ENCODE measurements at places on chromosomes 12 and 14.

DNA sequence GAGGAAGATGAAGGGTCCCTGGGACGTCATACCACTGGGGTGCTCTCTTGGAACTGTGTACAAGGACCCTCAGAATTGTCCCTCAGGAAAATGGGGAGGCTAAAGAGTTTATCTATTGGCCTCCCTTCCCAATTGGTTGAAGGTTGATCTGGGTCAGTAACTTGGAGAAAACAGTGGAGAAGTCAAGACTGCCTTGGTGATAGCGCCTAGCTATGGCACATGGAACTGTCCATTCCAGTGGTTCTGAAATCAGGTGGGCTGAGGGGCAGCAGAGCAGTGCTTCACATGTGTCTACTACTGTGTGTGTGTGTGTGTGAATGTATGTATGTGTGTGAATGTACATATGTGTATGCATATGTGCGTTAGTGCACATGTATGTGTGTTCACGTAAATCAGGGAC is 316.1 kb downstream of the AACS start:
- no peak for DNase-seq

DNA sequence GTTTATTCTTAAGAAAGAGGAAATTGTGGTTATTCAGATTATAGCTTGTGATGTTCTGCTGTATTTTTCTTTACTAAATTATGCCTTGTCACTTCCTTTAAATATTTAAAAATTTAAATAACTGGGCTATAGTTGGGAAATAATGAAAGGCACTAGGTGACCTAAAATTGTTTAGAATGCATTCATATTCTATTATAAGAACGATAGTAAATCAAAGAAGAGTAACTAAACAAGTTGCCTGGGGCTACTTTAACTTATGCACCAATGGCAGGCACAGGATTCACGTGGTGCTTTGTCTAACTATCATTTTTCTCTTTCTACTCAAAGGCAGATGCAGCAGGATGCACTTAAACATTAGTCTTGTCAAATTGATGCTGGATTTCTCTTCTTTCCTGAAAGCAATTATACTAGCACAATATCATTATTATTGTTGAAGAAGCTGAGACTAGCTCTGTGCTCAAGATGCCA is 190.7 kb upstream of the PPFIA2 start:
- DNase-seq: no peak

- DNase-seq: no peak
Measured at GRCh38 chr14:76829650-76830421, 3.6 kb downstream of the LRRC74A start.

- no peak for DNase-seq
Measured at GRCh38 chr12:109304485-109304884, 4.6 kb downstream of the FOXN4 start.

- no peak for DNase-seq
Measured at GRCh38 chr12:12975322-12976077, 23.5 kb upstream of the GPRC5D start.

- no peak for DNase-seq
Measured at GRCh38 chr14:56004786-56005185, 113.4 kb upstream of the PELI2 start.

DNA sequence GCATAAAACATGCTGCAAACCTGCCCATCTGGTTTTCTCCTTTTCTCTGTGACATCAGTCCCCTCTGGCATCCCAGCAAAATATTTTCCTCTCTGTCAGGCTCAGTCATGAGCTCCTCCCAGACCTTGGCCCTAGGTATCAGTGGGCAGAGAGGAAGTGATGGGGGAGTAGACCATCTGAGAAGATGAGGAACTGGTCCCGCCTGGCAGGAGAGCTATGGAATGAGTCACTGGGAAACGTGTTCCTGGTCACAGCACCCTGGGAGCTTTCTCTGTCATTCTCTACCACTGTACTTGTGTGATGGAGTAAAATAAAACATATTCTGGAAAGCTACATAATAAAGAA is 5.0 kb upstream of the SRSF9 start:
- no peak for DNase-seq

GRCh38 chr14:99996951-99997571 is 68.2 kb upstream of the EVL start:
- no peak for DNase-seq

DNA sequence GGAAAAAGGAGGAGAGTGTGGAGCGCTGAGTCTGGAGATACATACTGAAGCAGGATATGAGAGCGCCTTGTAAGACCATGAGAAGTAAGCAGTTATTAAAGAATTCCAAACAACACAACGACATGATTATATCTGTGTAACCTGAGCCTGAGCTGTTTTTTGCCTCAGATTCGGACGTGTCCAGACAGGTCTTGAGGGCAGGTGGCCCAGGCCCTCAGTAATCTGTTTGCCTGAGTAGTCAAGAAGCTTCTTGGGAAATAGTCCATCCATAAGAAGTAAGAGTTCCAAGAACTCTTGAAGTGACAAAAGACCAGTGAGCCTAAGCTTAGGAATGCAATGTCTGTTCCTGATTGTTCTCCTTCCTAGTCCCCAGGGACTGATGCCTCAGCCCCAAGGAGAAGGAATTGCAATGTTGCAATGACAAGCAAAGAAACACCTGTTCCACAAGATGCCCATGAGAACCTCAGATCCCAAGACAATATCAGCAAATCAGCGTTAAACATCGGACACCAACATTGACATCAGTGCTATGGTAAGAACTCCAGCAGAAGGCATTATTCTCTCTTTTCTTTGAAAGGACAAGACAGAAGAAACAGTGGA is 34.7 kb upstream of the ADAMTS20 start:
- no peak for DNase-seq

GRCh38 chr12:96094201-96094600 is 58.8 kb upstream of the LTA4H start:
- no peak for DNase-seq

- DNase-seq: no peak
Measured at GRCh38 chr12:90978117-90978770, 23.3 kb upstream of the CCER1 start.

GRCh38 chr14:73776194-73776537 is 62.0 kb upstream of the PNMA1 start:
- DNase-seq: no peak

DNA sequence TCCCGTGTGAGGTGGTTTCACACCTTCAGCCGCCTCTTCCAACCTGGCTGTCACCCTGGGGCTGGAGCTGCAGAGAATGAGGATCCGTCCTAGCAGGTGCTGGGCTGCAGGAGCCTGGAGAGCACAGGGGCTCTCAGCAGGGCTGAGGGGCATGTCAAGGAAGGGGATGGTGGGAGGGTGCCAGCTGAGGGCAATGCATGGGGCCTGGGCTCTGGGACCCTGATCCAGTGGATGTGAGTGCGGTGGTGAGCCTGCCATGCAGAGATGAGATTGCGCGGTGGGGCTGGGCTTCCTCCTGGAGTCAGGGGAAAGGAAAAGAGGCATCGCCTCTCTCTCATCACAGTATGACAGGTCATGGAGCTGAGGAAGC is 31.5 kb downstream of the ANAPC7 start:
- no peak for DNase-seq

- no peak for DNase-seq
Measured at GRCh38 chr14:22657861-22658260, 13.7 kb upstream of the OR6J1 start.

GRCh38 chr12:68276402-68276930 is 23.1 kb upstream of the IL22 start:
- DNase-seq: no peak

DNA sequence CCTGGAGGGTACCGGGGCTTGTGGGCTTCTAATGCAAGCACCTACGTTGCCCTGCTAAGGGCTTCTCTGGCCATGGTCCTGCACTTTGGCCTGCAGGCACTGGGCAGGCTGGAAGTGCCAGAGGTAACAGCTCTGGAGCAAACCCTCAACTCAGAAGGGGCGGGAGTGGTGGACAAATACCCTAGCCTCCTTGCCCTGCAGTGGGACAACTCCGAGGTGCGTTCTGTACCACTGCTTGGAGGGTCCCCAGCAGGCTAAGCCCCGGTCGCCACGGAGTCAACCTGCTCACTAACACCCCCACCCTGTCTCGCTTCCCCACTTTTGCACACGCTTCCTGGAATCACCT is 20.4 kb upstream of the BEGAIN start:
- DNase-seq: no peak

DNA sequence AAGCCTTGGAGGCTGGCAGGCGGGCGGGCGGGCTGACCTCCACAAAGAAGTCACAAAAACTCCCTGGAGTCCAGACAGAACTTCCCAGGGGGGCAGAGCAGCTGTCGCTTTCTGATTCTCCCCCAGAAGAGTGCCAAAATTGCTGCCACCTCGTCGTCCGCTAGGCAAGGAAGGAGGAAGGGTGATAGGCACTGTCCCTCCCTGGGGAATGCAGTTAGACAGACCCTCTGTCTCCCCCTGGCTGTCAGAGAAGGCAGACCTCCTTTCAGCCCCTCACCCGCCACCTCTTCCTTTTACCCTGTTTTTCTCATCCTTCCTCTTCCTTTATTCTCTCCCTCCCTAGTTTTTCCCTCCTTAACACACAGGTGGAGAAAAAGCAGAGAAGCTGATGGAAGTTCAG is 18.7 kb downstream of the GRIN2B start:
- DNase-seq: no peak

GRCh38 chr12:24591715-24592440 is 357.0 kb downstream of the BCAT1 start:
- DNase-seq: no peak

DNA sequence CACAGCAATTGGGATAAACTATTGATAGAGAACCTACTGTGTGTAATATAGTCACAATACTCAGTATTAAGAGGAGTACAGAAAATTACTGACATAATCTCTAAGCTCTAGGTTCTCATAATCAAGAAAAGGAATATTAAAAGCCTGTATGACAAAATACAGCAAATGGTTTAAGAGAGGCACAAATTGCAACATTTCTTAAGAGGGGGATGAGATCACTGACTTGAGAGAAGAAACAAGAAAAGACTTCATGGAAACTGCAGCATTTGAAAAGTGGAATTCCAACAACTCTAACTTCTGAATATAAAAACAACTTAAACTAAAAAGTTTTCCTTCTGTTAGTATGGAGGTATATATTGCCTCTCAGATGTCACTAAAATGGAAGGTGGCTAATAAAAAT is 89.7 kb downstream of the NUMB start:
- no peak for DNase-seq

DNA sequence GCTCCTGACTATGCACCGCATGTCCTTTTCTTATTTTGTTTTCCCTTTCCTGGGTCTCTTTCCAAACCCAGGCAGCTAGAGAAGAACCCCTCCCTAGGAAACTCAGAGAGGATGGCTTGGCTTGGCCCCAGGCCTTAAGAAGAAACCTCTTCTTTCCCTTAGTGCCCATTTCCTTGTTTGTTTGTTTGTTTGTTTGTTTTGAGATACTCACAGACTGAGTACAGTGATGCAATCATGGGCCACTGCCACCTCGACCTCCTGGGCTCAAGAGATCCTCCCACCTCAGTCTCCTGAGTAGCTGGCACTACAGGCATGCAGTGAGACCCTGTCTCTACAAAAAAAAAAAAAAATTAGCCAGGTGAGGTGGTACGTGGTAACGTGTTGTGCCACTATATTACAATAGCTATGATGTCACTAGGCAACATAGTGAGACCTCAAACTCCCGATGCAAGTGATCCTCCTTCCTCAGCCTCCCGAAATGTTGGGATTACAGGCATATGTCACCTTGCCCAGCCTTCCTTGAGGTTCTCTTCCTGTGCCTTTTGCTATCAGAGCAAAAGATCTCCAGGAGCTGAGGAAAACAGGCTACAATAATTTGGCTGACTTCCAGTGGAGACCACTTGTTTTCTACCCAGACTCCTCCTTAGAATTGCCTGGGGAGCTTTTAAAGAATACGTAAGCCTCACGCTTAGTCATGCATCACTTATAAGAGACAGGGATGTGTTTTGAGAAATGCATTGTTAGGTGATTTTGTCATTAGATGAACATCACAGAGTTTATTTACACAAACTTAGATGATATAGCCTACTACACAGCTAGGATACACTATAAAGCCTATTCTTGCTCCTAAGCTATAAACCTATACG is 34.5 kb upstream of the LGALS3 start:
- no peak for DNase-seq

GRCh38 chr14:99758121-99758821 is 34.9 kb upstream of the EML1 start:
- no peak for DNase-seq

GRCh38 chr12:123269395-123269892 is 2.2 kb downstream of the CDK2AP1 start:
- peak; percentile 21 for DNase-seq

DNA sequence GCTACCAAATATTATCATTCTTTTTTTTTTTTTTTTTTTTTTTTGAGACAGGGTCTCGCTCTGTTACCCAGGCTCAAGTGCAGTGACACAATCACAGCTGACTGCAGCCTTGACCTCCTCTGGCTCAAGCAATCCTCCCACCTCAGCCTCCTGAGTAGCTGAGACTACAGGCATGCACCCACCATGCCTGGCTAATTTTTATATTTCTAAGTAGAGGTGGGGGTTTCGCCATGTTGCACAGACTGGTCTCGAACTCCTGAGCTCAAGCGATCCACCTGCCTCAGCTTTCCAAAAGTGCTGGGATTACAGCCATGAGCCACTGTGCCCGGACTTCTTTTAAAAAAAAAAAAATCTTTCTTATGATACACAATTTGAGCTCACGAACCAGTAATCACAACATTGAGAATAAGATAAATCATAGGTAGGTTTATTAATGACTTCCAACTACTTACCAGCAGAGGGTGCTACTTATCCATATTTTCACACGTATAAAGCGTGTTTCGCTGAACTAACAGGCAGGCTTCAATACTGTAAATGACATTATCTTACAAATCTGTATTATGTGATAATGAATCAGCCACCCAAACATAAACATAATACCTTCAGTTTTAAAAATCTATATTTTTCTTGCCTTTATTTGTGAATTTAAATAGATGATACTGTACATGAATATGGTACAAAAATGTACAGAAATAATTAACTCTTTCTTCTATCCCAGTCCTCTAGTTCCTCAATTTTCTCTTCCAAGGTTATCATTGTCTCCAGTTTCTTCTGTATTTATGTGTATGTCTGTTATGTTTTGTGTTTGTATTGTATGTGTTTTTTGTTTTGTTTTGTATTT is 42.5 kb upstream of the BCAT1 start:
- DNase-seq: no peak

DNA sequence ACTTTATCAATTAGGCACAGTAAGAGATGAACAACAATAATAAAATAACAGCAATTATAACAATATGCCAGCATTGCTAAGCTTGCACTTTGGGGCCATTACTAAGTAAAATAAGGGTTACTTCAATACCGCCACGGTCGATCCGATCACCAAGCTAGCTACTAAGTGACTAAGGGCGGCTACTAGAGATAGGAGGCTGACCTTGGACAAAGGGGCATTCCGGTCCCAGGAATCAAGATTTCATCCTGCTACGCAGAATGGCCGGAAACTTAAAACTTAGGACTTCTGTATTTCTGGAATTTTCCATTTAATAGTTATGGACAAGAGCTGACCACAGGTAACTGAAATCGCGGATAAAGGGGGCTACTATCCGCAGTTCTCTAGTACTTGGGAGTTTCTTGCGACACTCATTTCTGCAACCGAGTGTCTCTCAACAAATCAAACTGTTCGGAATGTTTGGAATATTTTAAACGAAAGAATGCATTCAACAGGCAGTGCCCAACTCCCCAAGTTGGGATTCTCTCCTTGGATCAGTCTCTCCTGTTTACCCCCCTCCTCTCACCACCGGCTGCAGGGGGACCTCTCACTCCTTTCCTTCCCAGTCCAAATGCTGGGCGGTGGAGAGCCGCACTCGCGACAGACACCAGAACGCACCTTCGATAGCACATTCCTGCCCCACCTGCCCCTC is 650 bp downstream of the HEBP1 start:
- no peak for DNase-seq

- DNase-seq: no peak
Measured at GRCh38 chr14:53516261-53516774, 363.2 kb upstream of the DDHD1 start.
